ENCODE measurements at places on chromosomes 16 and 17. TPM values are rescaled to one million over a fixed set of nuclear protein-coding genes. Genes with fewer than 3 reads are reported as not detected.

DNA sequence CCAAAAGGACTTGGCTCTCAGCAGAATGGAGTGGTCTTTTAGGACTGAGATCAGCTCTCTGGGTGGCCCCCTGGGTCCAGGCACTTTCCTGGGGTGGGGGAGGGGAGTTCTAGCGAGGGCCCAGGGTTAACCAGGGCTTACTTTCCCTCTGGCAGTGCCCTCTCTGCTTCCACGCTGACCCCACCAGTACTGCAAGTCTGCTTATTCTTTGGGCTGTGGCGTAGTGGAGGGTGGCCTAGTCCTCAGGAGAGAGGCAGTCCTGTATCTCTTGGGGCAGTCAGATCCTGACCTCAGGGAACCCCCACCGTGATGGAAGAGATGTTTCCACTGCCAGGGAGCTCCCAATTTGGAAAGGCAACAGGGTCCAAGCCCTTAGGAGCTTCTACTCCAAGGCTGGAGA is 79.4 kb downstream of the CCDC182 start:
- no peak for DNase-seq

- DNase-seq, result peak; percentile 17
Observed at GRCh38 chr16:12573300-12573699, 230.4 kb downstream of the CPPED1 start.

DNA sequence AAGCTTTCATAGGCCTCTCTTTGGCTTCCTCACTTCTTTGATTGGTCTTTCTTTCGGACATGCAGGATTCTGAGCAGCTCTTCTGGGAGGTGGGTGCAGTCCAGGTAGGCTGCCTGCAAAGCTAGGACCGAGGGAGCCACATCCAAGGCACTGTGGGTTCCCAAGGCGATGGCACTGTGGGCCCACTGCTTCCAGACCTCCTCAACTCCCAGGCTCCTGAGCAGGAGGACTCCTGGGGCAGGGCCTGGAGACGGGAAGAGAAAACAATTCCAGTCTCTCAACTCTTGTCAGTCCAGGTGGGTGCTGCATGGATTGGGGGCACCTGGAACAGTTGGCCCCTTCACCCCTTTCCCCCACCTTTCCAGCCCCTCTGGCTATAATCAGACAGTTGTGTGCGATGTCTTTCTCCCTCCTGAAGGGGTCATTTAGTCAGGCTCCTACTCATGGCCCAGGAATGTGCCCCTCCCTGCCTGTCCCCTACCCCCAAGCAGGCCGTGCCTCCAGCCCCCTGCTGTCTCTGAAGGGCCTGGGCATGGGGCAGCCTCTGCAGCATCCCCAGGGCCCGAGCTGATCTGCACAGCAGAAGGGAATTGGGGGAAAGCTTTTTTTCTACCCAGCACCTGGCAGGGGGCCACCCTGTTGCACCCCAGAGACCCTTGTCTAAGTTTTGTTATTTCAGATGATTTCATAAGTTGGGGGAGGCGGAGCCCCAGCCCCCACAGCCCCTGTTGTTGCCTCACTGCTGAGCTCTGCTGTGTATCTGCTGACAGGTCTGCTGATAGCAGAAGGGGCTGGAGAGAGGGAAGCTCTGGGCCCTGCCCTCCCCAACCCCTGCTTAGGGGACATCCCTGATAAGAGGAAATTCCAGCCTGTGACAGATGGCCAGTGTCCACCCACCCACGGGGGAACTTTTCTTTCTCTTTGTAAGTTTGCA is 330.3 kb downstream of the SEC14L1 start:
- DNase-seq, result no peak

- DNase-seq, result no peak
Observed at GRCh38 chr17:9166788-9167187, 145.5 kb downstream of the NTN1 start.

- no peak for DNase-seq
Observed at GRCh38 chr17:2363851-2364762, 26.8 kb downstream of the SGSM2 start.

DNA sequence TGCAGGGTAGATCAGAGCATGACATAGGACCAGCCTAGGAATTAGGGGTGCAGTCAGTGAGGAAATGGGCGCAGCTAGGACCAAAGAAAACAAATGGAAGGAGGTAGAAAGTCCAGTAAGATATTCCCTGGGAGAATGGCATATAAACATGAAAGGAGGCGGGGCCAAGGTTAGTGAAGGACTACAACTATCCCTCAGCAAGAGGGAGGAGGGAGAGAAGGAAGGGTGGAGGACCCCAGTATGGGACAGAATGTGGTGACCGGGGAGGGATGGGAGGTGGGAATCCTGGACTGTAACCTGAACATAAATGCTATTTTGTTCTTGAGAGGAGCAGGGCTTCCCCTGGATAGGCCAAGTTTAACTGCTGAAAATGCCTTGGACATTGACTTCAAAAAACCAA is 22.8 kb downstream of the ITGB3 start:
- no peak for DNase-seq

DNA sequence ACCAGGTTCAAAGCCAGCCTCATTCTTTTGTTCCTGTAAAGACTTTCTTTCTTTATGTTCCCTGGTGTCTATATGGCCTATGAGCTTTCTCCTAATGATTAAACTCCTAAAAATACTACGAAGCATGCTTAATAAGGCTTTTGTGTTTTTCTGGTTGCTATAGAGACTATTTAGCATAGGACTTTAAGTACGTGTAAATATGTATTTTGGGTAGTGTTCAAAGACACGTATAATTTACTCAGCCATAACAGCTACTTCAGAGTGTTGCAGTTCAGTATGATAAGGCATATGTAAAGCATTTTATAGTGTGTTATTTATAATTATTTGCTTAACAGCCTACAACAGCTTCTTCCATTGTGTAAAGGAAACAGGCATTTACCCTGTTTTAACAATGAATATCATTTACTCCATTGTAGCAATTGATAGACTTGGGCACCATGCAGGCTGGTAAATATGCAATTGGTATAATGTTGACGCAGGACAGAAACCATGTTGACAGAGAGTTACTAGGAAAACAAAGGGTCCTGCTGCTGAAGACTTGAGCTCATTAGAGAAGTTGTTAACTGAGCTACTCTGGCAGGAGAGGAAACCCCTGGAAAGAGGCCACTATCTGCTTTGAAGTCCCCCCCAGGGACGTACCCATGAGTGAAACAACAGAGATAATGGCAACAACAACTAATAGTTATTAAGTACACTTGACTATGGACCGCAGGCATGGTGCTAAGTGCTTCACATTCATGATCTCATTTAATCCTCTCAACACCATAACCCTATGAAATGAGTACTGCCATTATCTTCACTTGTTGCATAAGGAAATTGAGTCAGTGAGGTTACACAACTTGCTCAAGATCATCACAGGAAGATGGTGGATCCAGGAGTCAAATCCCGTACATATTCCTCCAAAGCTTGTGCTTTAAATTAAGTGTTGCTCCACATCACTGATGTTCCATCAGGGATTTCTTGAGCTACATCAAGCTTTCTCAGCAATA is 342.2 kb upstream of the DYNLRB2 start:
- DNase-seq, result no peak

GRCh38 chr16:79202977-79203376 is 397.6 kb downstream of the MAF start:
- no peak for DNase-seq

- peak; percentile 16 for DNase-seq
Observed at GRCh38 chr17:6464446-6465041, 20.3 kb downstream of the PIMREG start.

DNA sequence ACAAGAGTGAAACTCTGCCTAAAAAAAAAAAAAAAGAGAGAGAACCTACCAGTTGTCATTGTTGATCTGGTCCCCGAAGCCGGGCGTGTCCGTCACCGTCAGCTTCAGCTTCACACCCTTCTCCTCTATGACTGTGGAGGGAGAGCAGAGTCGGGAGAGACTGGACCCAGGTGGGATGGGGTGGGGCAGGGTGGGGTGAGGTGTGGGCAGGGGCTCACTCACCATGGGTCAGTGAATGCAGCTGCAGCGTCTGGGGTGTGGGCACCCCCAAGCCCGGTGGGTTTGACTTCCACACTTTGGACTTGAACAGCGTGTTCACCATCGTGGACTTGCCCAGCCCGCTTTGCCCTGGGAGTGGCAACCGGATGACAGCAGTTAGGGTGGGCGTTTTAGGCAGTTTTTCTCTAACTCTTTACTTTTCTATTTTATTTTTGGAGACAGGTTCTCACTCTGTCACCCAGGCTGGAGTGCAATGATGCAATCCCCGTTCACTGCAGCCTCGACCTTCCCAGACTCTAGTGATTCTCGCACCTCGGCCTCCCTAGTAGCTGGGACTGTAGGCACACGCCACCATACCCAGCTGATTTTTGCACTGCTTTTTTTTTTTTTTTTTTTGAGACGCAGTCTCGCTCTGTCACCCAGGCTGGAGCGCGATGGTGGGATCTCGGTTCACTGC is 2.2 kb downstream of the SEPTIN12 start:
- no peak for DNase-seq

GRCh38 chr17:74547736-74548135 is 1.8 kb upstream of the CD300C start:
- no peak for DNase-seq

DNA sequence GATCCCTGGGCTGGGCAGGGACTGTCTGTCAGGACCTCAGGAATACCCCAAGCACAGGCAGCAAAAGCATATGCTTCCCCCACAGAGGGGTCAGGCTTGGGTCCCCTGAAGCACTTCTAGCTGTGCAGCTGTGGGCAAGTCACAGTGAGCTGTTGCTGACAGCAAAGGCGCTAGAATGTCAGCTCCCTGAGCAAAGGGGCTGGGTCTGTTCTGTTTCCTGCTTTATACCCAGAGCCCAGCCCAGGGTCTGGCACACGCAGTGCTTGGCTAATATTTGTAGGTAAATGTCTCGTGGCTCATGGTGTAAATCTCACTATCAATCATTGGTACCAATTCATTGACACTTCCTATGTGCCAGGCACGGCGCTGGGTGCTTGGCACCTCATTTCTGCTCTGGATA is 16.6 kb upstream of the MPRIP start:
- no peak for DNase-seq

GRCh38 chr17:52986056-52986662 is 827.6 kb upstream of the CA10 start:
- DNase-seq, result no peak

GRCh38 chr16:24953306-24953705 is 61.9 kb downstream of the ARHGAP17 start:
- DNase-seq, result no peak

- DNase-seq, result no peak
Observed at GRCh38 chr17:62140836-62141235, 75.8 kb upstream of the MED13 start.

DNA sequence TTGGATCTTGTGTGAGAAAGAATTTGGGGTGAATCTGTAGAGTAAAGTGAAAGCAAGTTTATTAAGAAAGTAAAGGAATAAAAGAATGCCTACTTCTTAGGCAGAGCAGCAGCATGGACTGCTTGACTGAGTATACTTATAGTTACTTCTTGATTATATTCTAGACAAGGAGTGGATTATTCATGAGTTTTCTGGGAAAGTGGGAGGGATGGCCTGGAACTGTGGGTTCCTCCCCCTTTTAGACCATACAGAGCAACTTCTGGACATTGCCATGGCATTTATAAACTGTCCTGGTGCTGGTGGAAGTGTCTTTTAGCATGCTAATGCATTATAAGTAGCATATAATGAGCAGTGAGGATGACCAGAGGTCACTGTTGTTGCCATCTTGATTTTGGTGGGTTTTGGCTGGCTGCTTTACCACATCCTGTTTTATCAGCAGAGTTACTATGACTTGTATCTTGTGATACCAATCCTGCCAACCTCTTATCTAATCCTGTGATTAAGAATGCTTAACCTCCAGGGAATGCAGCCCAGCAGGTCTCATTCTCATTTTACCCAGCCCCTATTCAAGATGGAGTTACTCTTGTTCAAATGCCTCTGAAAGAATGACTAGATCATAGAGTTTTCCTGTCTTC is 58.7 kb downstream of the HSD17B2 start:
- DNase-seq, result no peak

GRCh38 chr17:41691031-41691777 is 2.5 kb downstream of the EIF1 start:
- DNase-seq, result no peak

GRCh38 chr17:78842881-78843565 is 2.4 kb upstream of the USP36 start:
- DNase-seq, result peak; percentile 75

GRCh38 chr16:75908331-75909117 is 182.2 kb upstream of the CPHXL start:
- no peak for DNase-seq

DNA sequence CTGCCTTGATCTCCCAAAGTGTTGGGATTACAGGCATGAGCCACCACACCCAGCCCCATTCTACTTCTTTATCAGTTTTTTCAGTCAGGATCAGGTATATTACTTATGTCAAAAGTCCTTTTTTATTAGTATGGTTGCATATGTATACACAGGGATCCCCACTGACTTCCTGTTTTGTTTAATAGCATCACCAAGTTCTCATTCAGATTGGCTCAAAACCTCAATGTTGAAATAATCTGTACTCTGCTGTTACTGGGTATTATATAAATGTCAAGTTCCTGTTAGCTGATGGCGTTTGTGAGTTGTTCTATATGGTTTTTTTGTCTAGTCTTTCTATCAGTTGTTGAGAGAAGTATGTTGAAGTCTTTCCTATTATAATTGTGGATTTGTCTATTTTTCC is 168.5 kb downstream of the BCAS3 start:
- DNase-seq, result no peak

DNA sequence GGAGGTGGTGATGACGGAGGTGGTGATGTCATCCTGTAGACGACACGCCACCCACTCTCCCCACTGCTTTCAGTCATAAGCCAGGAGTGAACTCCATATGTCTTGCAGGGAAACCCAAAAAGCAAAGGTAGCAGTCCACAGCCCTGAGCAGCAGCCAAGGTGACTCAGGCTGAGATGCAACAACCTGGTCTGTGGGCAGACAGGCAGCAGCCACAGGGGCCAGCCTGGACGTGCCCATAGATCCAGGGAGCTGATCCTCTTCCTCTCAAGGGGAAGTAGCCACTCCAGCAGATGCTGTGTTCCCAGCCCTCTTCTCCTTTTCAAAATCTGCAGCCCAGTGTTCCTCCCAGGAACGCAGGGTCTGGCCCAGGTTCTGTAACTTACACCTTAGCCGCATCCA is 17.3 kb upstream of the CIITA start:
- no peak for DNase-seq

GRCh38 chr16:1983544-1984346 is at the start of gene GFER:
GFER (plus strand) TSS chr16:1984193; CDS start chr16:1984219, 26 bp downstream.
- DNase-seq, result peak; percentile 96

GRCh38 chr17:62870030-62870541 is 62.0 kb upstream of the MARCHF10 start:
- DNase-seq, result no peak

- no peak for DNase-seq
Observed at GRCh38 chr17:28475151-28475900, 1.9 kb downstream of the SLC13A2 start.

The HCRT gene
- not detected for polyA plus RNA-seq

The HEATR9 gene
- not detected for polyA plus RNA-seq

The CHD9 gene
- 16.6 TPM for polyA plus RNA-seq

The OTOP3 gene
- not detected for polyA plus RNA-seq

The PDILT gene
- not detected for polyA plus RNA-seq

The PRR35 gene
- 0.05 TPM for polyA plus RNA-seq

The PRSS22 gene
- 0.31 TPM for polyA plus RNA-seq

The RNF222 gene
- polyA plus RNA-seq, result not detected

The PYDC1 gene
- polyA plus RNA-seq, result not detected

The GPR179 gene
- not detected for polyA plus RNA-seq

The LUC7L gene
- polyA plus RNA-seq, result 346 TPM

The TAC4 gene
- not detected for polyA plus RNA-seq

The SLFN14 gene
- polyA plus RNA-seq, result not detected

The RAMP2 gene
- polyA plus RNA-seq, result 14.5 TPM
